ENCODE measurements at places on chromosomes 1 and 21. TPM values are rescaled to one million over a fixed set of nuclear protein-coding genes. Genes with fewer than 3 reads are reported as not detected.

- no peak for DNase-seq
Measured at GRCh38 chr1:226533220-226533619, 15.3 kb upstream of the STUM start.

DNA sequence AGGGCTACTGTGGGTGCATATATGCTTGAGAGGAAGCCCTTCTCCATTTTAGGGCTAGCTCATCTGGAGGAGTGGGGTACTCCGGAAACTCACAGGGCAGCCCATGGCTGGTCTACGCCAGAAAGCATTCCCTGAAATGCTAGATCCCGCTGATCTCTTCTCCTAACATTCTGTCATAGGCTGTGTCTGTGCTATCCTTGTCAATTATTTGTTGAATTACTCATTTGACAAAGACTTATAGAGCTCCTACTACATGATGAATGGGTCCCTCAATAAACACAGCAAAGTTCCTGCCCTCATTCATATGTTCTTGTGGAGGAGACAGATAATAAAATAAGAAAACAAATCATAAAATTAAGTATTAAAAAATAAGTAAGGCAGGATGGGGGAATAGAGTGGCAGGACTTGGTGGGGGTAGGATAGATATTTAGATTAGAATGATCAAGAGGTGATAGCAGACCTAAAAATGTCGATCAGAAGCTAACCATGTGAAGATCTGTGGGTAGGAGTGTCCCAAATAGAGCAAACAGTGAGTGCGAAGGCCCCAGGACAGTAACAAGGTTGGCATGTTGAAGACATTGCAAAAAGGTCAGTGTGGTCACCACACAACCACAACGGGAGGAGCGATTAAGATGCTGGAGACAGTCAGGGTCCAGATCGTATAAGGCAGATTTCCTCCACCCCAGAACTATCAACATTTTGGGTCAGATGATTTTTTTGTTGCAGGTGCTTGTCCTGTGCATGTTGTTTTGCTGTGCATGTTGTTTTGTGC, 13.2 kb downstream of the NGF start:
- no peak for DNase-seq

DNA sequence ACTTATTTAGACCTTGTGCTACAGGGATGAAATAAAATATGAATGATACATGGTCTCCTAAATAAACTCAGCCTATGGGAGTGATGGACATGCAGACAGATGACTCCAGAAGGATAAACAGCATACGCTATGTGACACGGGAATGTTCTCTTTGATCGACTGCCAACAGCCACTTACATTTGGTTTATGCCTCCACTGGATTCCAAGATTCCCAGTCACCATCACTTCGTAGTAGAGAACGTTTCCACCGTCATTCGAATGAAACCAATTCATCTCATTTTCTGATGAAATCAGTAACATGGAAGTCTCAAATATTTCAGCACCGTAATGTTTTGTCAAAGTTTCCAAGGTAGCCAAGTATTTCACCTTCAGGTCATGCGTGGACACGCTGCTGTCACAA, 99.7 kb downstream of the JAK1 start:
- no peak for DNase-seq

DNA sequence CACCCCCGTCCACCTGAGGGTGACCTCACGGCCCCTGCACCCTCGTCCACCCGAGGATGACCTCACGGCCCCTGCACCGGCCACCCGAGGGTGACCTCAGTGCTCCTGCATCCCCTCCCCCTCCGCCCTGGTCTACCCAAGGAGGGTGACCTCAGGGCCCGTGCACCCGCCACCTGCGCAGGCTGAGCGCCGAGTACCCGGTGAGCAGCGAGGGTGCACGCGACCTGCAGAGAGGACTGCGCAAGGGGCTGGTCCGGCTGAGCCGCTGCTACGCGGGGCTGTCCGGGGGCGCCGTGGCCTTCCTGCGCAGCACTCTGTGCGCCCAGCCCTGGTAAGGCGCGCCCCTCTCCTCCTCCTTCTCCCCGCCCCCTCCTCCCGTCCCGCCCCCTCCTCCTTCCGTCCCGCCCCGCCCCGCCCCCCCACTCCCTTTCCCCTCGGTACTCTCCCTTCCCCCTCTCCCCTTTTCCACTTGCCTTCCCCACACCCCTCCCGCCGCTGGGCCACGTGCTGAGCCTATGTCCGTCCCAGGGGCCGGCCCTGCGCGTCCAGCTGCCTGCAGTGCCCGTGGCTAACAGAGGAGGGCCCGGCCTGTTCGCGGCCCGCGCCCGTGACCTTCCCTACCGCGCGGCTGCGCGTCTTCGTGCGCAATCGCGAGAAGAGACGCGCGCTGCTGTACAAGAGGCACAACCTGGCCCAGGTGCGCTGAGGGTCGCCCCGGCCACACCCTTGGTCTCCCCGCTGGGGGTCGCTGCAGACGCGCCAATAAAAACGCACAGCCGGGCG, 28.4 kb downstream of the TRIM11 start:
- no peak for DNase-seq

DNA sequence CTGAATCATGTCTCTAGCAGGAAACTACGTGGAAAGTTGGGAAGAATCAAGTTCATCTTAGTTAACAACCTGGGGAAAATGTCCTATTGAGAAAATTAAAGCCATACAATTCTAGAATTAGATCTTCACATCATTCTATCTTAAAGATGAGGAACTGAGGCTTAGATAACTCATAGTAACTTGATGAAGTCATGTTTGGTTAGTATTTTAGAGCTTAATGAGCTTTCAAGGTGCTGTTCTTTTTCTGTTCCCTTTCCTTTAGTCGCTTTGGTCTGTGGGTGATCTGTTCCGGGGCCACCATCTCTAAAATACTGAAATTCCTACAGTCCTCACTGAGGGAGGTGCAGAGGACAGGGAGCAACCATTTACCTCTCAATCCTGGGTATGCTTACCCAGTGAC, 4.3 kb upstream of the GLUL start:
- no peak for DNase-seq

- DNase-seq: no peak
Measured at GRCh38 chr1:46405724-46406123, 11.6 kb downstream of the FAAH start.

DNA sequence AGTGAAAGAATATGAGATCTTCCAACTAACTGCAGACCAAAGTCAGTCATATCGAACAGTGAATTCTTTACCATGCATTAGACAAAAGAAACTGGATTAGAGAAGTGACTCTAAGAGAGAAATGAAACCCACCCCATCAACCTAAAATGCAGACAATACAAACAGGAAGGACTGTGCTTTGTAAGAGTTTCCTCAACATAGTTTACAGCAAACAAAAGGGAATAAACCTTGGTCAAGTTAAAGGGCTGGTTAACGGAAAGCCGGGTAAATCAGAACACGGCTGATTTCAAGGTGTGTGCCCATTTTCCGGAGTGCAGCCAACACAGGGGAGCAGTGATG, 39.2 kb downstream of the SIPA1L2 start:
- no peak for DNase-seq

GRCh38 chr1:64038119-64038518, 165.3 kb upstream of the UBE2U start:
- DNase-seq: no peak

The CCT3 gene
- polyA plus RNA-seq: 386 TPM

The DNAI4 gene
- 16.6 TPM for polyA plus RNA-seq
